Thyroid gland (tissue), 4 donors: ENCODE measurements at places on chromosomes 3 and 15. TPM values are rescaled to one million over a fixed set of nuclear protein-coding genes. Genes with fewer than 3 reads are reported as not detected.

TRPM1 gene
- not detected for total RNA-seq

- no peak overlapping the region for H3K27ac ChIP-seq
- no peak for DNase-seq
- H3K36me3 ChIP-seq: peaks cover 15% of the 10 kb centered on the region
- no peak overlapping the region for H3K4me3 ChIP-seq
- no peaks in the 10 kb centered on the region for H3K4me1 ChIP-seq
- H3K27me3 ChIP-seq: no peaks in the 10 kb centered on the region
Measured at GRCh38 chr15:64082757-64083156, 10.9 kb downstream of the CIAO2A start.

DNA sequence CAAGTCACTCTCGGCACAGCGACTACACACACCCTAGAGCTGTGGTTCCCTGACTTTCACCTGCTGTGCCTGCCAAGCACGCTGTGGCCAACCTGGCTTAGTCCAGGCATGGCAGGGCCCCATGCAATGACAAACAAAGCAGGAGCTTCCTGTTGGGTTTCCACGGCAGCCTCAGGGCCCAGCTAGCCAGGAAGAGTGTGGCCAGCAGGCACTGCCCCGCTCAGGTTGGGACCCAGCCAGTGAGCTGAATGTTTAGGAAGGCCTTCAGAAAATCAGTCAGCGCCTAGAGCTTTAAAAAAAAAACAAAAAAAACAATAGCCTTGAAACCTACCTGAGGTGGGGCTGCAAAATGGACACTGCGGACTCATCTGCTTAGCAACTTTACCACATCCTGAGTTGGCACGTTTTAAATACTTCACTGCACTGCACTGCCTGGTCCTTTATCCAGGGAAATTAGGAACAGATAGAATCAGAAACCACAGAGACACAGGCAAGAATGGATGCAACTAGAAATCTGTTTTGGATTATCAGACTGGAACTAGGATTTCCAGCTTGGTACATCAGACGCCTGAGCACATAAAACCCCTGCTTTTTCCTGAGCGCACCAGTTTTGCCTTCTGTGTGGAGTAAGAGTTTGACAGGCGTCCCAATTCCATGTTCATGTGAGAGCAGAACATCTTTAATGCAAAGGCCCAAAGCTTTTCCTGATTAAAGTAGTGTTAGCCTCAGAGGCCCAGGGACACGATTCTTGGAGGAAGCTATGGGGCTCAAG is 36.2 kb upstream of the LDHAL6B start:
- H3K4me3 ChIP-seq: no peak overlapping the region
- peak; percentile 84 for DNase-seq
- H3K27ac ChIP-seq: peak overlapping the region; percentile 88
- H3K4me1 ChIP-seq: peaks cover 36% of the 10 kb centered on the region

DNA sequence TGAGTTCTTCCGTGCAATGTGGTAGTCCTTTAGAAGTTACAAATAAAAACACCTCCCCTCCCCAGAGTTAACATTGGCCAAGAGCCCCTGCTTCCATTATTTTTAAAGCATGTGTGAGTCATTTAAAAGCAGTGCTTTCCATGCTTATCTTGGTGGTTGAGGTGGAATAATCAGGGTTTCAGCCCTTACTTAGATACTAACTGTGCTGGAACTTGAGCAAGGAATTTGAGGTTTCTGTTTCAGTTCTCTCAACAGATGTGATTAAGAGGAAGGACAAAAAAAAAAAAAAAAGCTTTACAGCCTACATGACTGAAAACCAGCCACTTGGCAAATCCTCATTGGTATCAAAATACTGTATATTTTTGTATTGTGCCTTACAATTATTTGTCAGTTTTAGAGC is 64.5 kb downstream of the CGNL1 start:
- peak overlapping the region; percentile 71 for H3K27ac ChIP-seq
- H3K4me1 ChIP-seq: peaks cover 38% of the 10 kb centered on the region
- H3K36me3 ChIP-seq: no peaks in the 10 kb centered on the region
- DNase-seq: no peak
- H3K4me3 ChIP-seq: no peak overlapping the region

ADGRG7 gene
- not detected for total RNA-seq

DNA sequence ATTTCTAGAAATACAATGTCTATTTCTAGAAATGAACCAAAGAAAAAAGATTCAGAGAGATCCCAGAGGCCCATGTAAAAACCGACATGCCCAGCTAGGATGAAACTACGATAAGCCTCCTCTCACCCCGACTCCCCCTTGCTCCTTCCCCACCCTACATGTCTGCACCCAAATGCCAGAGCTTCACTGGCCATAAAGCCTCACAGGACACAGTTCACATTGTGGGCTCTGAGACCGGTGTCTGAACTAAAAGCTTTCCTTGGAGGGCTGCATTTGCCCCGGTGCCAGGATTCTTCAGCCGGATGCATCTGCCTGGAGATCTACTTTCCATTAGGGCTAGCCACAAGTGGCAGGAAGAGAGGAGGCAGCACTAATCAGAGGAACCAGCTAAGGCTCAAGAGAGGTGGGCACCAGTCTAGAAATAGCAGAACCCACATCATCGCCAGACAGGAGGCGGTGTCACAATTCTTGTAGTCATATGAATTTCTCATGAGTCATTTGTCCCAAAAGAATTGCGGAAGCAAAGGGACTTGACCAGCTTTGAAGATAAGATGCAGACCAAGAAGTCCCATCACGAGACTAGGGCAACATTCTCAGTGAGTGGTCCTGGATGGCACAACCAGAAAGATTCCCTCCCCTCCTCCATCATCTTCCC is 353.6 kb downstream of the NTRK3 start:
- no peaks in the 10 kb centered on the region for H3K27me3 ChIP-seq
- DNase-seq: no peak
- no peak overlapping the region for H3K27ac ChIP-seq
- H3K4me1 ChIP-seq: no peaks in the 10 kb centered on the region
- H3K4me3 ChIP-seq: no peak overlapping the region
- H3K36me3 ChIP-seq: no peaks in the 10 kb centered on the region

DNA sequence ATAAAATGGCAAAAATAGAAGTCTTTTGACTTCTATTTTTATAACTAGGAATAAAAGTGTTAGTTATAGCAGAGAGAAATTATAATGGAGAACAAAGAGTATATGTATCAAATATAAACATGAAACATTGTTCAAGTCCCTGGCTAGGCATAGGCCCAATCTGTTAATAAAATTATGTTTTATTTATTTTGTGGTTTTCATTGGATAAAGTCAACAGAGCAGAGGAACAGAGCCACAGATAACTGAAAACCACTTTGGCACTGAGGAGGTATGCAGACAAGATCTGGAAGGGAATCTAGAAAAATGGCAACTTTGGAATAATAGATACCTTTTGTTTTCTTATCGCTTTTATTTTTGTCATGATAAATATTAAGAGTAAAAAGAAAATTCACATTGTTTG is 50.4 kb upstream of the ICE2 start:
- no peak overlapping the region for H3K4me3 ChIP-seq
- H3K36me3 ChIP-seq: no peaks in the 10 kb centered on the region
- no peaks in the 10 kb centered on the region for H3K27me3 ChIP-seq
- no peaks in the 10 kb centered on the region for H3K4me1 ChIP-seq
- no peak for DNase-seq

DNA sequence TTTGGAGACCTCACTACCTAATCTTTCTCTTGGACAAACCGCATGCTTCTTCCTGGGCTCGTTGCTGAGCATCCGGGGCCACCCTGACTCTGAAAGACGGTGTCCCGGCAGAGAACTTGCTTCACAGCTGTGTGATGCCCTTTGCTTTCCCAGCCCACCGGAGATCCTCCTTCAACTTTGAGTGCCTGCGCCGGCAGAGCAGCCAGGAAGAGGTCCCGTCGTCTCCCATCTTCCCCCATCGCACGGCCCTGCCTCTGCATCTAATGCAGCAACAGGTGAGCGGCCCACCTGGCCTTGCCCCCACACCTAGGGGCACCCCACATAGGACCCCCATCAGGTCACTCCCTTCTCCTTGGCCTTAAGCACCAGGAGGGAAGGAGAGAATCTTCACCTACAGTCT is 37.7 kb downstream of the CHDH start:
- H3K27me3 ChIP-seq: no peaks in the 10 kb centered on the region
- no peak for DNase-seq
- H3K27ac ChIP-seq: no peak overlapping the region
- H3K36me3 ChIP-seq: no peaks in the 10 kb centered on the region

GRCh38 chr3:77707281-77707680 is 667.4 kb downstream of the ROBO2 start:
- H3K27me3 ChIP-seq: no peaks in the 10 kb centered on the region
- H3K4me1 ChIP-seq: no peaks in the 10 kb centered on the region
- H3K36me3 ChIP-seq: no peaks in the 10 kb centered on the region
- no peak overlapping the region for H3K4me3 ChIP-seq
- no peak for DNase-seq
- H3K27ac ChIP-seq: no peak overlapping the region

DNA sequence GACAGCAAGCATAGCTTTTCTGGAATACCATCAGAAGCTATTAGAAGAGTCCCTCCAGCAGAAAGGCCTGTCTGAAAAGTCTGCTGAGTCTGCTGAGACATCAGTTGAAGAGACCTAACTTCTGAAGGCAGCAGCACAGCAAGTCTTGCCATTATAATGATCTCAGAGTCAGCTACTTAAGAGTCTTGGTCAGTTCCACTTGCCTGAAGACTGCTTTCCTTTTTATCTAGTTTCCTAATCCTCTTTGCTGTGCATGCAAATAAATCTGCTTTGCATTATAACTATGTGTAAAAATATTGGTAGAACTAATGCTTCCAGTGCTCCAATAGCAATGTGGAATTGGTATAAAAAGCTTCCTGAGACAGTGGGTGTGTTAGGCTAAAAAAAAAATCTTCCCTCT is 34.9 kb upstream of the CPOX start:
- no peak overlapping the region for H3K27ac ChIP-seq
- H3K27me3 ChIP-seq: no peaks in the 10 kb centered on the region
- DNase-seq: no peak

- no peaks in the 10 kb centered on the region for H3K27me3 ChIP-seq
- H3K36me3 ChIP-seq: no peaks in the 10 kb centered on the region
- H3K4me1 ChIP-seq: no peaks in the 10 kb centered on the region
- DNase-seq: no peak
Measured at GRCh38 chr15:92416557-92416956, 22.9 kb downstream of the ST8SIA2 start.

DNA sequence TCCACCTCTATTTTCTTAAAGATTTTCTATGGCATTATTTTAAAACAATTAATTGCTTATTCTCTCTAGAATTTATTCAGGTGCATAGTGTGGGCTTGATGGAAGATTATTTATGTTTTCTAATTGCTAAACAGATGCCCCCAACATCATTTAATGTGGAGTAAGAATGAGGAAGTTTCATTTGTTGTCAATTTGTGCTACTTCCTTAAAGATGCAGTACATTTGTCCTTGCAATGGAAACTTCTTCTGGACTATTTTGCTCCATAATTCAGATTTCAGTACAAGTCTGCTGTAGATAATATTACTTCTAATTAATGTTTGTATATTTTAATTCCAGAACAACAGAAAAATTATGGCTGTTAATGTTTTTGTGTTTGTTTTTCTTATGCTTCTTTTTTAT is 104.8 kb downstream of the TGFBR2 start:
- H3K4me3 ChIP-seq: no peak overlapping the region
- H3K27me3 ChIP-seq: no peaks in the 10 kb centered on the region
- H3K27ac ChIP-seq: no peak overlapping the region
- H3K4me1 ChIP-seq: no peaks in the 10 kb centered on the region
- no peaks in the 10 kb centered on the region for H3K36me3 ChIP-seq

ACTC1 gene
- 1.1 TPM for total RNA-seq

- DNase-seq: no peak
- no peaks in the 10 kb centered on the region for H3K27me3 ChIP-seq
- no peak overlapping the region for H3K4me3 ChIP-seq
- no peaks in the 10 kb centered on the region for H3K4me1 ChIP-seq
- H3K27ac ChIP-seq: no peak overlapping the region
Measured at GRCh38 chr3:54743755-54744154, 184.1 kb downstream of the LRTM1 start.

GRCh38 chr3:32148351-32148750 is 41.9 kb downstream of the GPD1L start:
- peaks cover 9% of the 10 kb centered on the region for H3K36me3 ChIP-seq
- H3K27me3 ChIP-seq: no peaks in the 10 kb centered on the region
- peaks cover 8% of the 10 kb centered on the region for H3K4me1 ChIP-seq
- no peak for DNase-seq
- H3K4me3 ChIP-seq: no peak overlapping the region
- H3K27ac ChIP-seq: no peak overlapping the region

GRCh38 chr15:91566141-91566540 is 287.4 kb upstream of the SLCO3A1 start:
- H3K27ac ChIP-seq: no peak overlapping the region
- H3K4me3 ChIP-seq: no peak overlapping the region
- H3K27me3 ChIP-seq: no peaks in the 10 kb centered on the region
- H3K36me3 ChIP-seq: no peaks in the 10 kb centered on the region
- no peak for DNase-seq

GRCh38 chr3:107662586-107662985 is 139.8 kb downstream of the BBX start:
- H3K36me3 ChIP-seq: no peaks in the 10 kb centered on the region
- peaks cover 6% of the 10 kb centered on the region for H3K4me1 ChIP-seq
- H3K27ac ChIP-seq: no peak overlapping the region
- H3K27me3 ChIP-seq: no peaks in the 10 kb centered on the region
- H3K4me3 ChIP-seq: no peak overlapping the region

DNA sequence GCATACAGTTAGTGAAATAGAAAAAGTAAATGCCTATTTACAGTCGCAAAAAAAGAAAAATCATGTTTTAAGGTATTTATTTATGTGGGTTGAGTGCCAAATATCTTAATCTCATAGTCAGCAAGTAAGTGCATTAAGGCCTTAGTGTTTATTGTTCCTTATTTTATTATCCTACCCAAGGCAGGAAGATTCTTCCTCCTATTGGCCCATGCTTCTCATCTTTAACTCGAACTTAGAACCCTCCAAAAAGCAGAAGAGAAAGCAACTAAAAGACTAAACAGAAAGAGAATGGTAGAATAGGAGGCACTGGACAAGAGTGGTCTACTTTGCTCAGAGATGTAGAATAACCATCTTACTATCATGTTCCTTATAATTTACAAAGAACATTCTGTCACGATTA is 7.5 kb downstream of the RFX7 start:
- H3K4me1 ChIP-seq: peaks cover 2% of the 10 kb centered on the region
- H3K36me3 ChIP-seq: no peaks in the 10 kb centered on the region
- H3K27me3 ChIP-seq: no peaks in the 10 kb centered on the region
- DNase-seq: no peak
- H3K27ac ChIP-seq: no peak overlapping the region

ARPC4 gene
- total RNA-seq: 155 TPM

DNA sequence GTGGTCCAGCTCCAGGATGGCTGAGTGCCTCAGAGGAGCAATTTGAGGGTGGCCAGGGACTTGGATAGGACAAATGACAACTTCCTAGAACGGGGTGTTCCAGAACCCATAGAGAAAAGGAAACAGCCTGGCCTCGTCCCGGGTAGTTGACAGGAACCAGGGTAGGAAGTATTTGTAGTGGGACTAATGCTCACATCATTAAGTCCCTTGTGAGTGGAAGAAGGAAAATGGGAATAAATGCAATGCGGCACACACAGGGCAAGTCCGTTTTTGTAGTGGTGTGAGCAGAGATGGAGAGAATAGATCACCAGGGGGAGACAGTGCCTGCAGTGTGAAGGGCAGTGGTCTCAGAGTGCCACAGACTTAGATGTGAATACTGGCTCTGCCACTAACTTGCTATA is 19.6 kb downstream of the TIMP4 start:
- H3K27ac ChIP-seq: peak overlapping the region; percentile 3
- DNase-seq: peak; percentile 21
- H3K27me3 ChIP-seq: no peaks in the 10 kb centered on the region
- no peaks in the 10 kb centered on the region for H3K4me1 ChIP-seq
